ENCODE measurements at places on chromosomes 11 and 22. TPM values are rescaled to one million over a fixed set of nuclear protein-coding genes. Genes with fewer than 3 reads are reported as not detected.

- DNase-seq, result no peak
These were observed 2.6 kb downstream of the PATZ1 start for GRCh38 chr22:31343235-31344191.

GRCh38 chr11:65575568-65576231 lies at the start of gene EHBP1L1:
EHBP1L1 (plus strand) TSS chr11:65576053; CDS start chr11:65576303, 250 bp downstream.
- peak; percentile 82 for DNase-seq

- no peak for DNase-seq
These were observed 21.8 kb downstream of the RPL3 start for GRCh38 chr22:39297490-39298240.

Gene GNAZ
- total RNA-seq, result 183 TPM

- DNase-seq, result no peak
These were observed 552 bp downstream of the RIN1 start for GRCh38 chr11:66335531-66336233.

- no peak for DNase-seq
These were observed 7.3 kb upstream of the CD5 start for GRCh38 chr11:61095021-61095420.

DNA sequence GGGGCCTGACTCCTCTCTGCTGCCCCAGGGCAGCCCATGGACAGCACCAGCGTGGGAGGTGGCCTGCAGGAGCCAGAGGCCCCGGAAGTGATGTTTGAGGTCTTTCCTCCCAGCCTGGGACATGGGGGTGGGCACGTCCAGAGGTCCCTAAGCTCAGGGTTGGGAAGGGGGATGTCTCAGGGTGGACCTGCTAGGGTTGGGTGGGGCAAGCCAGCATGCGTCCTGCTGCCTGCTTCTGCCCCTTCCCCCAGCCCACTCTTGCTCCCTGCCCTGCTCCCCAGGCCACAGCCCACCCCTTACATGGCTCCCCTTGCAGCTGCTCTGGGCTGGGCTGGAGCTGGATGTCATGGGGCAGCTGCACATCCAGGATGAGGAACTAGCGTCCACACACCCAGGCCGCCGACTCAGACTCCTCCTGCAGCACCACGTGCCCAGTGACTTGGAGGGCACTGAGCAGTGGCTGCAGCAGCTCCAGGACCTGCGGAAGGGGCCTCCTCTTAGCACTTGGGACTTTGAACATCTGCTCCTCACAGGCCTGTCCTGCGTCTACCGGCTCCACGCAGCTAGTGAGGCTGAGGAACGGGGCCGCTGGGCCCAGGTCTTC lies 1.3 kb downstream of the FAM180B start:
- DNase-seq, result peak; percentile 63

- no peak for DNase-seq
These were observed 21.4 kb downstream of the KIF18A start for GRCh38 chr11:28086569-28086968.

DNA sequence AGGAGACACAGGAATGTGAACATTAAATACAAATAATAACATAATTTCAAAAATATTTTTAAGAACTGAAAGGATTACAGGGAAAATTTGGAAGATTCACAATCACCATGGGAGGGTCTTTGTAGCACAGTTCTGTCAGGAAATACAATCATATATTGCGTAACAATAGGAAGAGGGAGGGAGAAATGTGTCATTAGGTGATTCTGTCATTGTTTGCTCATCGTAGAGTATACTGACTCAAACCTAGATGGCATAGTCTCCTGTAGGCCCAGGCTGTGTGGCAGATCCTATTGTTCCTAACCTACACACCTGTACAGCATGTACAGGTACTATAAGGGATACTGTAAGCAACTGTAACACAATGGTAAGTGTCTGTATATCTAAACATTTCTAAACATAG lies 330.4 kb downstream of the BRD1 start:
- no peak for DNase-seq

Gene CRACR2B
- total RNA-seq, result 0.82 TPM
